ENCODE measurements at places on chromosomes 6 and 20.

- no peak for DNase-seq
Measured at GRCh38 chr20:24955045-24955444, 6.0 kb downstream of the CST7 start.

DNA sequence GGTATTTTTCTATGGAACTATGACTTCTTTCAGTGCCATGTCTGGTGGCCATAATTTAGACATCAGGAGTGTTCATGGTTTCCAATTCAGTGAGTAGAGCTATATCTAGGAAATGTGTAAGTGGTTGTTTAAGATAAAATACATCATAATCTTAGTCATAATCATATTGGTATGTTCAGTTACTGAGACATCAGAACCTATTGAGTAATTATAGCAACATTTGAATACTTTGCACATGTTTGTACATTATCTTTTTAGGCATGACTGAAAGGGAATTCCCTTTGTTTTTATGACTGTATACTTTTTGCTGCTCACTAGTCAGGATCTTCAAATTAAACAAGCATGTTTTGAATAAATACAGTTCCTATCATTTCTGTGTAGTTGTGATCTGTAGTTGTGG is 64.0 kb downstream of the STXBP5 start:
- DNase-seq, result no peak

GRCh38 chr20:60361761-60362395 is 403.7 kb downstream of the CDH26 start:
- no peak for DNase-seq

DNA sequence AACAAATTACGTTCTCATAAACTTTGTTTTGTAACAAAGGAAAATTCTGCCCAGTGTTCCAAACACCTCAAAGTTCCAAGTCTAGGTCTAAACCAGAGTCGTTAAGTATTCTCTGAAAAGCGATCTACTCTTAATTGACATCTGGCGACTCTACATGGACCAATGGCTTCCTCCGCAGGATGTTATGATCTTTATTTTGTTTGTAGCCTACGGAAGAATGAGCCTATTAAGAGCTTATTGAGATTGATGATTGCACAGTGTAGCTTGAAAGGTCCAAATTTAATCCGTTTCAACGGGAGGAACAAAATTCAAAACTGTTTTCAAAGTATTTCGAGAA is 61.1 kb downstream of the FAM217A start:
- DNase-seq, result no peak

GRCh38 chr6:106253172-106253571 is 72.4 kb downstream of the ATG5 start:
- DNase-seq, result no peak

- DNase-seq, result no peak
Measured at GRCh38 chr6:114144887-114145851, 174.2 kb upstream of the HDAC2 start.

DNA sequence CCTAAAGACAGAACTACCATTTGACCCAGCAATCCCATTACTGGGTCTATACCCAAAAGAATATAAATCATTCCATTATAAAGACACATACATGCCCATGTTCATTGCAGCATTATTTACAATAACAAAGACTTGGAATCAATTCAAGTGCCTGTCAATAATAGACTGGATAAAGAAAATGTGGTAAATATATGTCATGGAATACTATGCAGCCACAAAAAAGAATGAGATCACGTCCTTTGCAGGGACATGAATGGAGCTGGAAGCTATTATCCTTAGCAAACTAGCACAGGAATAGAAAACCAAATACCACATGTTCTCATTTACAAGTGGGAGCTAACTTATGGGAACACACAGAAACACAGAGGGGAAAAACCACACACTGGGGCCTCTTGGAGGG is 8.7 kb upstream of the DEFB128 start:
- no peak for DNase-seq

DNA sequence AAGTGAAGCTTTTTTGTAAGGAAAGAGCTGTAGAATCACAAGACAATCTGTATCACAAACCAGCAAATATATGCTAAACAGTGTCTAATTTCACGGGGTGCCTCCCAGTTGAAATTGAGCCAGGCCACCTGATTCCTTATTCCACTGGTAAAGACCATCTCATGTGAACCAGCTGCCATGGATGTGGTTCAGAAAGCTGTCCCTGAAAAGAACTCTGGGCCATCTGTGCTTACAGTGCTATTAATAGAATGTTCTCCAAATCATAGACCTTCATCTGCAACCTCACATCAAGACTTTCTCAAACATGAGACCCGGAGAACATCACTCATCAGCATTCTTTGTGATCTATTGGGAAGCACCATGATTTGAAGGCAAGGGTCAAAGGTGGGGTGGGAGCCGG is 89.7 kb downstream of the FBXO5 start:
- no peak for DNase-seq
